Muscle of leg (tissue), 16 donors: ENCODE measurements at places on chromosomes 7 and 10. TPM values are rescaled to one million over a fixed set of nuclear protein-coding genes. Genes with fewer than 3 reads are reported as not detected.

Gene PKD1L1
- 0.49 TPM for total RNA-seq

Gene TECTB
- total RNA-seq = 0.04 TPM

Gene TNKS2
- total RNA-seq = 26.8 TPM

Gene TRIL
- total RNA-seq = 16.9 TPM

Gene SPAM1
- not detected for total RNA-seq

Gene PTF1A
- not detected for total RNA-seq

Gene PRKAR2B
- 3.7 TPM for total RNA-seq
